ENCODE measurements at places on chromosomes 2 and 18.

DNA sequence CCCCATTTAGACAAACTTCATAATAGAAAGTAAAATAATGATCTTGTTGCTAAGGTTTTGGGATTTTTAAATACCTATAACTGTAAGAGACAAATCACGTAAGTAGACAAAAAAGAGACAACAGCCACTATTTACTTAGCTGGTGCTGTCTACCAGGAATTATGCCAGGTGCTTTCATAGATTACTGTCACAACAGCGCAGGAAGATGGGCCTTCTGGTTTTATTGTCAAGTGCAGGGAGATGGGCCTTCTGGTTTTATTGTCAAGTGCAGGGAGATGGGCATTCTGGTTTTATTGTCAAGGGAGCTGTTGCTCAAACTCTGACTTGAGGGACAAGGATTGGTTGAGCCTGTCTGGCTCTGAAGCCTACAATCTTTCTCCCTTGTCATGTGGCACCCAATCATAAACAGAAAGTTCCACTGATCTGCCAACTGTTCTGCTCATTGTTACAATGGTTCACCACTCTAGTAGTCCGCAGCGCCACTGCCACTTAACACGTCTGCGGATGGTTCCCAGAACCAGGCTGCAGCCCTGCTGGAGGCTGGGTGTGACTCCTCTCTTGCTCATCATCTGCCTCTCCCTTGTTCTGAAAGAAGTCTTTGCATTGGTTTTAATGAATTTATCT is 95.0 kb downstream of the RNF144A start:
- DNase-seq = no peak

- DNase-seq = no peak
Measured at GRCh38 chr2:129711816-129712675, 267.4 kb upstream of the RAB6C start.

DNA sequence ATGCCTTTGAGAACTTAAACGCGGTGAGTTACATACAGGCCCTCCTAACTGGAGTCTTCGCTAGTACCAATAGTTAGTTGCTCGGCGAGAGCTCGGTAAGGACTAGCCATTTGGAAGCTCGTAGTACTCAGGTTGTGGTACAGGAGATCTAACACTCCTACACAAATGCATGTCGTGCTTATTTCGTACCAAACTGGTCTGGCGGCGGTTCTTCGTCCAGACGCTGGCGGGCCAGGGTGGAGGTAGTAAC is 346 bp upstream of the VRK2 start:
- DNase-seq = no peak

GRCh38 chr2:32064021-32064601 is 755 bp downstream of the SPAST start:
- DNase-seq = no peak

GRCh38 chr2:71530641-71531332 is 77.4 kb downstream of the DYSF start:
- no peak for DNase-seq

DNA sequence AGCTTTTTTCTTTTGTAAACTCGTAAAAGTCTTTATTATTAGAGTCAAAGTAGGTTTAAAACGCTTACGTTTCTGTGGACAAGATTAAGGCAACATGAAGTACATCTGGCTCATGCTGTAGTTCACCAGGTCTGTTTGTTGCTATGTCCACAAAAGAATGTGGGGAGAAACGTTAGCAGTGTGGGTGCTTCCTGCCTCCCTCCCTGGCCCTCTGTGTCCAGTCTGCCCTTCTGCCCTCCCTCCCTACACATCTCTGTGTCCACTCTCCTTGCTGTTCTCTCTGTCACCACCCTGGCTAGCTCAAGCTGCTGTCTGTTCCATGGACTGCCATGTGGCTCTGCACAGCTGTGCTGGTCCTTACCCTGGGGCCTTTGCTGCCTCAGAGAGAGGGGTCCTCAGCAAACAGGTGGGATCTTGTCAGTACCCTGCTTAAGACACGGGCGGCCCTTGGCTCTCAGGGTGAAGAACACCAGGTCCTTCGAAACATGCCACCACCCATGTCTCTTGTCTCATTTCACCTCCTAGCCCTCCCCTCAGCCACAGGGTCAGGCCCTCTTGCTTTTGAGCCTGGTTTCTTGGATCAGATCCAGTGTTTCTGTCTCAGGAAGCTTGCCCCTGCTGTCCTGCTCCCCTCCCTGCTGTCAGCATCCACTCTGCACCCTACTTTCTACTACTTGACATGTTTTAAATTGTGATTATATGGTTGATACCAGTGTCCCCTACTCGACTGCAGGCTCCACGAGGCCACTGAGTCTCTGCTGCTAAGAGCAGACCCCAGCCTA is 79.2 kb downstream of the LIMS1 start:
- no peak for DNase-seq

GRCh38 chr18:75830828-75831227 is 403.3 kb upstream of the SMIM21 start:
- no peak for DNase-seq

DNA sequence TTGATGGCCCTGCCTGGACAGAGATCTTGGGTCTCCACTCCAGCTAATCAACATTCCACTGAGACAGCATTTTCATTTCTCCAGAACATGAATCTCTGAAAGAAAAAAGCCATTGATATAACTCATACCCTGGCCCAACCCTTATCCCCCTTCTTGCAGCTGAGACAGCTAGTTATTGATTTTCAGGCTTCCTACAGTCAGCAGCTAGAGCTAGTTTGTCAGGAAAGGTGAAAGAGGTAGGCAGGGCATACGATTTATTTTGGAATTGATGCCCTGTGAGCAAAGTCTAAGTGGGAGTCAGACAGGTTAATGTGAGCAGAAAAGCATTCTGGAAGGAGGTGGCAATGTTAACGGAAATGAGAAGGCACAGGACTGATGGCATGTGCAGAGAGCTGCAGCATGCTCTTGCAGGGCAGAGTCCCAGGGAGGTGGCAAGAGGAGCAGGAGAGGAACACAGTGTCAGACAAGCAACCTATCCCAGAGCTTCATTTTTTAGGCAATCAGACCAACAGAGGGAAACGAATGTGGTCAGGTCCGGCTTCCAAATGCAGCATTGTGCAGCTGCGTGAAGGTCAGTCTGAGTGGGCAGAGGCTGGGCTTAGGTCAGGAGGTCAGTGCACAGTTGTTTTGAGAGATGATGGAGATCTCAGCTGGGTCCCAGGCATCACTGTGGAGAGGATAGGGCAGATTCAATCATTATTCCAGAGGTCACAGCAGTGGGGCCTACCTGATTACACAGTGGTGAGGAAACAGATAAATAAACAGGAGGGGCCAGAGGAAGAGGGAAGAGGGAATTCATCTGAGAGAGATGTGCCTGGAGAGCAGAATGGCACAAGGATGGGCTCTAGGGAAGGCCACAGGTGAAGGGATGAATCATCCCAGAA is 134.8 kb downstream of the CMPK2 start:
- DNase-seq = no peak

- DNase-seq = no peak
Measured at GRCh38 chr2:113039719-113040118, 12.9 kb downstream of the IL36B start.

- DNase-seq = no peak
Measured at GRCh38 chr18:35142275-35142615, 98.6 kb upstream of the ZNF397 start.

DNA sequence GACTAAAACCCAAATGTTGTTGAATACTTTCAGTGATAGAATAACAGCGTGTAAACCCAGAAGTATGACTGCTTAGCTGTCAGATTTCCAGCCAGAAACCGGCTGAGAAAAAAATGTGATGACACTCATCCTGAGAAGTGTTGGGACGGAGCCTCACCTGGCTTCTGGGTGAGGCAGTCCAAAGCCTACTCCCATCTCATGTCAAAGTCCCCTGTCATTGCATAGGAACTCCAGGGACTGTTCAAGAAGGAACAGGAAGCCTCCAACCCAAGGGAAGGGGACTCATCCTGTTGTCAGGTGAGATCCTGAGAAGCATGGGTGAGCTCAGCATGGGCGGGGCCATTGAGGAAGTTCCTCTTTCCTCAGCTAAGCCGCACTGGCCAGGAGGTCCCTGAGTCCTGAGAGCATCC is 11.3 kb upstream of the CHRNA1 start:
- DNase-seq = no peak

GRCh38 chr18:52046842-52047241 is 293.2 kb upstream of the DCC start:
- no peak for DNase-seq

DNA sequence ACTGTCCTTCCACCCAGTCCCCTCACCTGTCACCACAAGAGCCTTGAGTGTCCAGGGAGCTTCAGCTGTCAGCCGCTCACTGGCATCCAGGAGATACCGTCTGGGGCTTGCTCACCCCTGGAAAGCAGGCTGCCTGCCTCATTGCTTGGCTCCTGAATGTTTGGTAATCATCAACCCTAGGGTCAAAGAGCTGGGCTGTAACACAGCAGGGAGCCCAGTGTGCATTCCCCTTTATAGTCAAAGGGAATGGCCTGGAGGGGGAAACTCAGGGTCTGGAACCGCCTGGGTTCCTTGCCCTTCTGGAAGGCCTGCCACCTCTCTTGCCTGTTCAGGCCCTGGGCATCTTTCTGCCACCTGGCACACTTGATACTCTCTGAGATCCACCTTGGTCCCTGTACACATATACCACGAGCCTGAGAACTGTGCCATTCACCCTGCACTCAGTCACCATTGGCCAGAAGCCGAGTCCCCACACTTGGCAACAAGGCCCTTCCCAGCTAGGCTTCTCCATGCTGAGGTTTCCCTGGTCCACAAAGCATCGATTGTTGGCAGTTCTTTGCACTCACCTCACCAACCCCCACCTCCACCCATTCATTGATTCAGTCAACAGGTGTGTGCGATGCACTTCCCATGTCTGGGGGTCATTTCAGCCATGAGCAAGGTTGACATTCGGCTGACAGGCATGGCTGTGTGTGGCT is 35.0 kb downstream of the TPRKB start:
- no peak for DNase-seq

GRCh38 chr2:167715932-167716331 is 531.5 kb downstream of the STK39 start:
- no peak for DNase-seq

GRCh38 chr2:168717790-168718502 is 84.5 kb upstream of the NOSTRIN start:
- peak; percentile 37 for DNase-seq

GRCh38 chr2:9112079-9112721 is 94.4 kb upstream of the ASAP2 start:
- no peak for DNase-seq

DNA sequence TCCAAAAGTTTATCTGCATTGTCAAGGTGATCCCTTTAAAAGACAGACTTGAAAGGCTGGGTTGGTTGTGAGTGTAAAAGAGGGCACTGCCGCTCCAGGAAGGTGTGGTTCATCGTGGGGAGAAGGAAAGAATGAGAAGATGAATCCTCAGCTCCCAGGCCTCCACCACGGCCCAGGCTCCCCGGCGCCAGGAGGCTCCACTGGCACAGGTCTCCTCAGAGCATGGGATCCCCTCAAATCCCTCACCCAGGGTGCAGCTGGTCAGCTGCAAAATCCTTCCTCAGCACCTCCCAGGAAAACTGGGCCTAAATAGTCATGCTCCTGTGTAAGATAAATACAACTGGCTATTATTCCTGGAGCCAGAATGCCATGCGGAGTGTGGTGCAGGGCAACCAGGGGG is 221.1 kb downstream of the ZNF516 start:
- no peak for DNase-seq

- no peak for DNase-seq
Measured at GRCh38 chr2:46653539-46653938, 174.2 kb downstream of the TMEM247 start.

DNA sequence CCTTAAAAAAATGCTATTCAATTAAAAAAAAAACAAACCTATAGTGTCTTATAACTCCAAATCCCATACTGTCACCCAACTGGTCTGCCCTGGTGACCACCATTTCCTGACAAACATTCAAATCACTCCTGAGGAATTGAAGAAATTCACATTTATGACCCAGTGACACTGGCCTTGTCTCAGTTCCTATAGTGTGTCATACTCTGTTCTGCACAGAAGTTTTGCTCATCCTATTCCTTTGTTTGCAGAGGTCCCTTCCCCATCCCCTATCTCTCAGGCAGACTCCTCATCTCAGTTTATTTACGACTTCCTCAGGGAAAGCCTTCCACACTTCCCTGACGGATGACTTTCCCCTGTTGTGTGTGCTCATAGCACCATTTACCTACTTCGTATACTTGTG is 14.7 kb downstream of the ZC3H6 start:
- no peak for DNase-seq

DNA sequence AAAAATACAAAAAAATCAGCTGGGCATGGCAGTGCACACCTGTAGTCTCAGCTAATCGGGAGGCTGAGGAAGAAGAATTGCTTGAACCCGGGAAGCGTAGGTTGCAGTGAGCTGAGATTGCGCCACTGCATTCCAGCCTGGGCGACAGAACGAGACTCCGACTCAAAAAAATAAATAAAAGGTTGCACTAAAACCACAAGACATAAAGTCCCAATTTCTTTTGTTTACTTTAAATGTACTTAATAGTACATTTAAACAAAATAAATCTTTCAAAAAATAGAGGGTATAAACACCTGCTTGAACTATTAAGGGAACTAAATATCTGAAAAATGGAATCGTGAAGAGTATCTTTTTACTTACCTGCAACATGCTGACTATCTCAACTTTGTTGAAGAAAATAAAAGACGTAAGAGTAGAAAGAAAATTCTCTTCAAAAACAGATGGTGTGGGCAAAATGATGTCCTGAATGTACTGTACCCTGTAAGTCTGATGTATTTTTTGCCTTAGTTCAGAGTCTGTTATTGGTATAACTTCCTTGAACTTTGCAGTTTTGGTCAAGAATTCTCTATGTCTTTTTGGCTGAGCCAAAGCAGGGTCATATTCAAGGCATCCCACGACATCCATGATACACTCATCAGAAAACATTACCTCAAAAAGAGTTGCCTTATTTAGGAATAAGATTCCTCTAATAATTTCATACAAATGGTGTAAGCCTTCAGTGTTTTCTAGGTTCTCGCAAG is 19.2 kb downstream of the PPP4R3B start:
- DNase-seq = no peak

- DNase-seq = no peak
Measured at GRCh38 chr2:191358325-191359025, 113.3 kb downstream of the MYO1B start.

DNA sequence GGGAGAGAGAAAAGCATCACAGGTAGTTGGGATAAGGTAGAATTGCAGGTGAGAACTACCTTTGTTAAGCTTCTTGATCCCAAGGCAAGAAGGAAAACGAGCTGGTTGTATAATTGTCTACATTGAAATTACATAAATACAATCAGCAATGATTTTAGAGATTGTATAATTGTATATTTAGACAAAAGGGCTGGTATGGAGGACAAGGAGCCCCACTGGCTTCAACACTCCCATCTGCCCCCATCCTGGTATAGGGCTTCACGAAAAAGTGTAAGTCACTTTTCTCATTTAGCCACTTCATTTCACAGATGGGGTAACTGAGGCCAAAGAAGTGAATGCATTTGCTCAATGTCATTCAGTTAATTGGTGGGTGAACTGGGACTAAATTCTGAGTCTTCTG is 103.3 kb downstream of the MYCN start:
- DNase-seq = no peak

- no peak for DNase-seq
Measured at GRCh38 chr2:107775791-107776190, 50.9 kb upstream of the RGPD4 start.
